ENCODE measurements at places on chromosomes 4 and X.

DNA sequence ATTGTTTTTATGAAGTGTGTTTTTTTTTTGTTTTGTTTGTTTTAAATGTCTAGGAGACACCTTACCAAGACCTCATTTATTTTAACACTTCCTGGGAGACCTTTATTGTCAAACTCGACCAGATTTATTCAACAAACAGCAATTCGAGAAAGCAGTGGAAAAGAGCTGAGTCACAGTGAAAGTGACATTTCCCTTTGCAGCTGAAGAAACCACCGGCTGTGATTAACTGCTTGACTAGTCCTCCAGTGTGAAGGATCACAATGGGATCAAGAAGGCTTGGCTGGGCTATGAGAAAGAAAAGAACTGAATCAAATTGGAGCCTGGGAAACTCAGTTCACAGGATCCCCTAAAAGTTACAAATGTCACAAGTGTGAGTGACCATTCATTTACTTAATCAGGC, 11.9 kb upstream of the ADH7 start:
- peaks cover 21% of the 10 kb centered on the region for H3K27me3 ChIP-seq
- no peaks in the 10 kb centered on the region for H3K36me3 ChIP-seq
- peaks cover 14% of the 10 kb centered on the region for H3K4me1 ChIP-seq
- no peak overlapping the region for H3K27ac ChIP-seq
- DNase-seq = peak; percentile 19
- H3K4me3 ChIP-seq = no peak overlapping the region

- DNase-seq = no peak
- H3K27me3 ChIP-seq = peaks cover 42% of the 10 kb centered on the region
- H3K36me3 ChIP-seq = no peaks in the 10 kb centered on the region
- no peak overlapping the region for H3K27ac ChIP-seq
Observed at GRCh38 chrX:140501321-140501720, 3.5 kb downstream of the SOX3 start.

- no peaks in the 10 kb centered on the region for H3K27me3 ChIP-seq
- DNase-seq = no peak
- no peaks in the 10 kb centered on the region for H3K36me3 ChIP-seq
- H3K4me3 ChIP-seq = no peak overlapping the region
- no peak overlapping the region for H3K27ac ChIP-seq
- H3K4me1 ChIP-seq = no peaks in the 10 kb centered on the region
Observed at GRCh38 chr4:171130256-171130801, 682.9 kb upstream of the GALNTL6 start.

DNA sequence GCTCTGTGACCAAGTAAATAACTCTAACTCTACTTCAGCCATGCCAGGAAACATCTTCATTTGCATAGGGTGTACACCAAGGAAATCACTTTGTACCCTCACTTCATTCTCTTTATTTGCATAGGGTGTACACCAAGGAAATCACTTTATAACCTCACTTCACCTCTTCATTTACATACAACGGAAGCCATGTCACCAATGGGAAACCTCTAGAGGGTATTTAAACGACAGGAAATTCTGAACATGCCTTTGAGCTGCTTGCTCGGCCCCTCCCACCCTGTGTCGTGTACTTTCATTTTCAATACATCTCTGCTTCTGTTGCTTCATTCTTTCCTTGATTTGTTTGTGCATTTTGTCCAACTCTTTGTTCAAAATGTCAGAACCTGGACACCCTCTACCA, 848.1 kb upstream of the FRG1 start:
- no peak overlapping the region for H3K27ac ChIP-seq
- no peak for DNase-seq
- no peak overlapping the region for H3K4me3 ChIP-seq
- H3K36me3 ChIP-seq = no peaks in the 10 kb centered on the region
- no peaks in the 10 kb centered on the region for H3K4me1 ChIP-seq

- H3K4me3 ChIP-seq = no peak overlapping the region
- H3K27ac ChIP-seq = no peak overlapping the region
- H3K36me3 ChIP-seq = no peaks in the 10 kb centered on the region
- H3K27me3 ChIP-seq = peaks cover 11% of the 10 kb centered on the region
Observed at GRCh38 chrX:109886122-109886761, 116.7 kb upstream of the TMEM164 start.

- no peaks in the 10 kb centered on the region for H3K27me3 ChIP-seq
- H3K27ac ChIP-seq = peak overlapping the region; percentile 39
- H3K4me3 ChIP-seq = peak overlapping the region; percentile 66
- DNase-seq = no peak
Observed at GRCh38 chr4:165222651-165222994, 15.3 kb downstream of the KLHL2 start.

GRCh38 chrX:20135944-20136343, 5.7 kb downstream of the EIF1AX start:
- peaks cover 48% of the 10 kb centered on the region for H3K36me3 ChIP-seq
- H3K4me1 ChIP-seq = peaks cover 17% of the 10 kb centered on the region
- no peak overlapping the region for H3K4me3 ChIP-seq

GRCh38 chr4:94378047-94378446, 35.4 kb upstream of the HPGDS start:
- no peak overlapping the region for H3K4me3 ChIP-seq
- H3K4me1 ChIP-seq = no peaks in the 10 kb centered on the region

DNA sequence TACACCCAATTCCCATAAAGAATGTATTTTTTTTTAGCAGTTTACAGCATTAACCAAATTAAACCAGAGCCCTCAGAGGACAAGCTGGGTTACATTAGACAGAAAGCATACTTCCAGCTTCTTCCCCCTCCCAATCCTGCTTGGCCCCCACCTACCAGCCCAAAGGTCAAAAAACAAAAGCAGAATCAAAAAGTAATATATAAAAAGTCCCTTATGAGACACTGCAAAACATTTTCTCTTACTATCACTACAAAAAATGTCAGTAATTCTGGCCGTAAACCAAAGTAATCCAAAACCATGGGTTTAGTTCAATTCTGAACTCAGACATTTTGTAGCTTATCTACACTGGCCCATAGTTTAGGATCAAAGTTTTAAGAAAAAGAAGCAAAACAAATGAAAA, 38.0 kb downstream of the APBB2 start:
- DNase-seq = no peak
- no peak overlapping the region for H3K27ac ChIP-seq
- H3K4me1 ChIP-seq = no peaks in the 10 kb centered on the region
- no peaks in the 10 kb centered on the region for H3K36me3 ChIP-seq
- no peak overlapping the region for H3K4me3 ChIP-seq

GRCh38 chrX:130118441-130119311, 8.4 kb upstream of the ELF4 start:
- H3K4me3 ChIP-seq = peak overlapping the region; percentile 14
- H3K4me1 ChIP-seq = peaks cover 29% of the 10 kb centered on the region
- no peaks in the 10 kb centered on the region for H3K27me3 ChIP-seq
- peaks cover 6% of the 10 kb centered on the region for H3K36me3 ChIP-seq
- H3K27ac ChIP-seq = peak overlapping the region; percentile 67
- no peak for DNase-seq

DNA sequence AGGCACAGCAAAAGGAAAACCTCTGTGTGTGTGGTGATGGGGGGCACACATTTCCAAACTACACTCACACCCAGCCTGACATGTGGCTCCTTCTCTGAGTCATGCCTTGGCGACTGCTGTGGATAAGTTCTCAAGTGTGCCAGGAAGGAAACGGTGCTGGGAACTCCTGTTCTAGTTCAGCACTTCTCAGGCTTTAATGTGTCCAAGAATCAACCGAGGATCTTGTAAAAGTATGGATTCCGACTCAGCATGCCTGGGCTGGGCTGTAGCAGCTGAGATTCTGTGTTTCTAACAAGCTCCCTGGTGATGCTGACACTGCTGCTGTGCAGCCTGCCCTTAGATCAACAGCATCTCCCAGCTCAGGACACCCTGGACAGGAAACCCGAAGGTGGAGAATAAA, 20.2 kb downstream of the CLNK start:
- DNase-seq = no peak
- no peak overlapping the region for H3K27ac ChIP-seq
- peaks cover 4% of the 10 kb centered on the region for H3K27me3 ChIP-seq
- peaks cover 2% of the 10 kb centered on the region for H3K36me3 ChIP-seq

- DNase-seq = no peak
- peak overlapping the region; percentile 55 for H3K4me3 ChIP-seq
- H3K4me1 ChIP-seq = peaks cover 50% of the 10 kb centered on the region
Observed at GRCh38 chr4:113756005-113756410, 5.5 kb downstream of the CAMK2D start.

DNA sequence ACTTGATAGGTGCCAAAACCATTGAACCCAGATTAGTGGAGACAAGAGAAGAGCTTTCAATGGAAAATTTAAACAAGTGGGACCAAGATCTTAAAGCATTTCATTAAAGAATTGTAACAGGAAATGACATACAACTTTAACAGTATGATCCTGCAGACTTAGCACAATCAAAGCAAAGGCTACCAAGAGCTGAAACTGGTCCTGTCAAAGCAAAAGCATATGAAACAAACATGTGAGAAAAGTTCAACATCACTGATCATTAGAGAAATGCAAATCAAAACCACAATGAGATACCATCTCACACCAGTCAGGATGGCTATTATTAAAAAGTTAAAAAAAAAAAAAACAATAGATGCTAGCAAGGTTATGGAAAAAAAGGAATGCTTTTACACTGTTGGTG, 425.6 kb downstream of the IL1RAPL1 start:
- H3K4me3 ChIP-seq = no peak overlapping the region
- H3K4me1 ChIP-seq = no peaks in the 10 kb centered on the region
- no peaks in the 10 kb centered on the region for H3K27me3 ChIP-seq
- no peak overlapping the region for H3K27ac ChIP-seq
- DNase-seq = no peak
- no peaks in the 10 kb centered on the region for H3K36me3 ChIP-seq

- H3K27me3 ChIP-seq = peaks cover 9% of the 10 kb centered on the region
- H3K36me3 ChIP-seq = peaks cover 1% of the 10 kb centered on the region
- peak overlapping the region; percentile 76 for H3K27ac ChIP-seq
- H3K4me1 ChIP-seq = peaks cover 12% of the 10 kb centered on the region
- peak overlapping the region; percentile 98 for H3K4me3 ChIP-seq
Observed at GRCh38 chrX:120244735-120245498, 5.7 kb upstream of the ZBTB33 start.

DNA sequence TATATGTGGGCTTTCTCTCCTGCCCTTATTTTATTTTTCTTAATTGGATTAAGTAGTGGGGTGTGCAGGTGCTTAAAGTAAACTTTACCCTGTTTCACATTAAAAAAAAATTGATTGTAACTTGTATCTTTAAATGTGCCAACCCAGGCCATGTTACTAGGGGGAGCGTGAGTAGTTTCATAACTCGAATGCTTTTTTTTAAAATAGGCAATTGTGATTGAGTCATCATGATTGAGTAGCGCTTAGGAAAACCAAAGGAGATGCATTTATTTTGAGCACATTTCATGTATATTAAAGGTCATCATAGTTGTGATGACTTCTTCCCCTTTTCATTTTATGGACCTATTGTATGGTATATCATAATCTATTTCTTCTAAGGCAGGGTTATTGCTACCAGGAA, 32.2 kb downstream of the GPAT3 start:
- H3K27ac ChIP-seq = no peak overlapping the region
- H3K27me3 ChIP-seq = peaks cover 2% of the 10 kb centered on the region
- H3K4me1 ChIP-seq = no peaks in the 10 kb centered on the region
- no peaks in the 10 kb centered on the region for H3K36me3 ChIP-seq
- no peak for DNase-seq
- no peak overlapping the region for H3K4me3 ChIP-seq

GRCh38 chr4:168558599-168558998, 61.7 kb downstream of the PALLD start:
- H3K4me1 ChIP-seq = no peaks in the 10 kb centered on the region
- H3K36me3 ChIP-seq = no peaks in the 10 kb centered on the region
- H3K4me3 ChIP-seq = no peak overlapping the region
- DNase-seq = no peak
- peaks cover 7% of the 10 kb centered on the region for H3K27me3 ChIP-seq

GRCh38 chrX:28693101-28693500, 105.9 kb downstream of the IL1RAPL1 start:
- no peaks in the 10 kb centered on the region for H3K4me1 ChIP-seq
- no peaks in the 10 kb centered on the region for H3K27me3 ChIP-seq
- H3K36me3 ChIP-seq = no peaks in the 10 kb centered on the region

GRCh38 chr4:24372881-24373280, 211.5 kb downstream of the DHX15 start:
- H3K4me1 ChIP-seq = no peaks in the 10 kb centered on the region
- no peak overlapping the region for H3K4me3 ChIP-seq
- no peaks in the 10 kb centered on the region for H3K27me3 ChIP-seq
- DNase-seq = no peak
- no peak overlapping the region for H3K27ac ChIP-seq

GRCh38 chr4:32462944-32463343, 1742.8 kb downstream of the PCDH7 start:
- no peak for DNase-seq
- H3K36me3 ChIP-seq = no peaks in the 10 kb centered on the region
- no peak overlapping the region for H3K4me3 ChIP-seq
- H3K27me3 ChIP-seq = no peaks in the 10 kb centered on the region
- no peaks in the 10 kb centered on the region for H3K4me1 ChIP-seq

DNA sequence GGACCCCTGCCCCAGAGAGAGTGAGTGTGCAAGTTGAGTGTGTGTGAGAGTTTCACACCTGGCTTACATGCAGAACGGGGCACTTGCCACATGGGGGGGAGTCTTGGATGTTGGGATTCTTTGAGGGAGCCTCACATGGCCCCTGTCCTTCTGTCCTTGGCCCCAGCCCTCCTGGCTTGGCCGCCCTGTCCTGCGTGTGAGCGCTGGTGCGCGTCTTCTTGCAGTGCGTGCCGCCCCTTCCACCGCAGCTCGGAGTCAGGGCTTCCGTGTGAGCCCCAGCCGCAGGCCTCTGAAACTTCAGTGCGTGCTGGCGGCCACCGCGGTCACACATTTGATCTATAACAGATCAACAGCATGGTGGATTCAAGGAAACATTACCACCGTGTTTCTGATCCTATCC, 30.1 kb upstream of the HGFAC start:
- DNase-seq = no peak
- H3K4me3 ChIP-seq = no peak overlapping the region
- H3K36me3 ChIP-seq = no peaks in the 10 kb centered on the region
- no peaks in the 10 kb centered on the region for H3K4me1 ChIP-seq
- no peak overlapping the region for H3K27ac ChIP-seq

- DNase-seq = no peak
- H3K36me3 ChIP-seq = no peaks in the 10 kb centered on the region
- no peak overlapping the region for H3K4me3 ChIP-seq
- H3K4me1 ChIP-seq = no peaks in the 10 kb centered on the region
Observed at GRCh38 chr4:91958596-91958995, 345.2 kb upstream of the GRID2 start.

GRCh38 chr4:40870150-40870549, 120.4 kb downstream of the NSUN7 start:
- no peaks in the 10 kb centered on the region for H3K4me1 ChIP-seq
- no peak overlapping the region for H3K27ac ChIP-seq
- no peak for DNase-seq
- H3K4me3 ChIP-seq = no peak overlapping the region

GRCh38 chr4:123522081-123522480, 125.5 kb downstream of the SPRY1 start:
- H3K27me3 ChIP-seq = peaks cover 5% of the 10 kb centered on the region
- peaks cover 3% of the 10 kb centered on the region for H3K4me1 ChIP-seq
- no peak overlapping the region for H3K4me3 ChIP-seq
